ENCODE measurements at places on chromosomes 3 and 15. TPM values are rescaled to one million over a fixed set of nuclear protein-coding genes. Genes with fewer than 3 reads are reported as not detected.
A peak's percentile ranks its signal among the peaks of the same experiment; 100 is the strongest.

Gene ANKRD34C
- not detected for total RNA-seq

DNA sequence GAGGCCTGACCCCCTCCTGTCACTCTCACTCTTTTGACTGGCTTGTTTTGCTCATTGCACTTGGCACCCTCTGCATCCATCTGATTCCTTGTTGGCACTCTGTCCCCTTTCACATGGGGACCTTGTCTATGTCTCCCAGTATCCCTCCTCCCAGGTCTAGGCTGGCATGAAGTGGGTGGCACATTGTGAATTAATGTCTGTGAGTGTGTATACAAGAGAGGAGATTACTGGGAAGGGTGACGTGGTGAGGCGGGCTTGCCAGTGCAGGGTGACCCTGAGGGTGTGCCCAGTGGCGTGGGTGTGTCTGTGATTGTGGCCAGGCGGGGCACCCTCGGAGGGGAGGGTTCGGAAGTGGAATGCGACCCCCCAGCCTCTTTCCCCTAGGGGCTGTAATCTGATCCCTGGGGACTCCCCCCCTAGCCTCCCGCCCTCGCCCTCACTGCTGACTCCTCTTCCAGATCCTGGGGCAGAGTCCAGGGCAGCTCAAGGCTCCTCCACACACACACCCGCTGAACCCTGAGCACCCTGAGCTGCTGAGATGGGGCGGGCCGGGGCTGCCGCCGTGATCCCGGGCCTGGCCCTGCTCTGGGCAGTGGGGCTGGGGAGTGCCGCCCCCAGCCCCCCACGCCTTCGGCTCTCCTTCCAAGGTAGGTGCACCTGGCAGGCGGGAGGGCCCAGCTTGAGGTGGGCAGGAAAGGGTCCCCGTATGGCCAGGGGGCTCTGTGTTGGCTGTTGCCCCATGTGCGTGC, at the start of gene SEMA3B:
Gene SEMA3B (plus strand): TSS at position 445 of the 749 bp plus-strand sequence. CDS start 94 bp downstream, at position 539.
- H3K27me3 ChIP-seq = peaks cover 30% of the 10 kb centered on the region
- H3K27ac ChIP-seq = no peak within 1 kb of the TSS
- H3K36me3 ChIP-seq = no peaks in the 10 kb centered on the region
- no peak within 1 kb of the TSS for H3K4me3 ChIP-seq
- peaks cover 15% of the 10 kb centered on the region for H3K4me1 ChIP-seq
- DNase-seq = no peak

Gene CPNE4
- not detected for total RNA-seq

Gene CNTN6
- not detected for total RNA-seq

GRCh38 chr3:45368382-45368781, 20.0 kb upstream of the LARS2 start:
- peaks cover 12% of the 10 kb centered on the region for H3K27me3 ChIP-seq
- no peaks in the 10 kb centered on the region for H3K36me3 ChIP-seq
- H3K27ac ChIP-seq = no peak overlapping the region
- no peak for DNase-seq
- no peak overlapping the region for H3K4me3 ChIP-seq

Gene OR5K1
- not detected for total RNA-seq

Gene PDZRN3
- total RNA-seq = not detected

DNA sequence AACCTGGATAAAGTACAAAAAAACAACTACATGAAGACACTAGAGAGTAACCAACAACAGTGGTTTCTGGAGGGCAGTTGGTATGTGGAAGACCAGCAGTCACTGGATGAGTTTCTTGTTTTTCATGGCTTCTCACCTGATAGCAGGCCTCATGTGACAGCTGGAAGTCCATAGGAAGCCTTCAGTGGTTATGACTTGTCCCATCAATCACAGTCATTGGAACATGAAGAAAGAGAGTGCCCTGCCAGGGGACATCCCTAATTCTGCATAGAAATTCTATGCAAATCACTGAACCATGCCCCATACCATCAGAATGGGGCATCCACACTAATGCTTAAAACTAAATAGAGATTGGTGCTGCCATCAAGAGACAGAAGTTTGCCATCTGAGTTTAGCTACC, 81.6 kb downstream of the AKAP13 start:
- no peak overlapping the region for H3K4me3 ChIP-seq
- DNase-seq = no peak
- H3K4me1 ChIP-seq = peaks cover 24% of the 10 kb centered on the region
- H3K27ac ChIP-seq = no peak overlapping the region
- H3K27me3 ChIP-seq = no peaks in the 10 kb centered on the region
- H3K36me3 ChIP-seq = peaks cover 14% of the 10 kb centered on the region

Gene SLC22A13
- total RNA-seq = 0.28 TPM

- no peak overlapping the region for H3K27ac ChIP-seq
- peaks cover 4% of the 10 kb centered on the region for H3K27me3 ChIP-seq
- H3K4me3 ChIP-seq = no peak overlapping the region
- DNase-seq = no peak
Measured at GRCh38 chr3:126620738-126621137, 34.2 kb downstream of the TXNRD3 start.

Gene TEX55
- total RNA-seq = not detected

GRCh38 chr3:13419505-13420044, 547 bp downstream of the NUP210 start:
- H3K4me1 ChIP-seq = peaks cover 59% of the 10 kb centered on the region
- DNase-seq = peak; percentile 60
- peak overlapping the region; percentile 85 for H3K4me3 ChIP-seq
- H3K27ac ChIP-seq = peak overlapping the region; percentile 97
- peaks cover 39% of the 10 kb centered on the region for H3K36me3 ChIP-seq

Gene LCTL
- total RNA-seq = not detected

Gene NME9
- total RNA-seq = 0.43 TPM

Gene SPINK8
- total RNA-seq = not detected

- H3K36me3 ChIP-seq = no peaks in the 10 kb centered on the region
- peaks cover 13% of the 10 kb centered on the region for H3K27me3 ChIP-seq
- no peak overlapping the region for H3K4me3 ChIP-seq
- H3K4me1 ChIP-seq = no peaks in the 10 kb centered on the region
- no peak overlapping the region for H3K27ac ChIP-seq
Measured at GRCh38 chr15:68344600-68344999, 67.1 kb downstream of the FEM1B start.

GRCh38 chr3:85977615-85978338, 1013.2 kb downstream of the VGLL3 start:
- H3K4me3 ChIP-seq = no peak overlapping the region
- no peak overlapping the region for H3K27ac ChIP-seq
- H3K27me3 ChIP-seq = no peaks in the 10 kb centered on the region
- no peaks in the 10 kb centered on the region for H3K36me3 ChIP-seq

Gene ABCF3
- total RNA-seq = 53.7 TPM

DNA sequence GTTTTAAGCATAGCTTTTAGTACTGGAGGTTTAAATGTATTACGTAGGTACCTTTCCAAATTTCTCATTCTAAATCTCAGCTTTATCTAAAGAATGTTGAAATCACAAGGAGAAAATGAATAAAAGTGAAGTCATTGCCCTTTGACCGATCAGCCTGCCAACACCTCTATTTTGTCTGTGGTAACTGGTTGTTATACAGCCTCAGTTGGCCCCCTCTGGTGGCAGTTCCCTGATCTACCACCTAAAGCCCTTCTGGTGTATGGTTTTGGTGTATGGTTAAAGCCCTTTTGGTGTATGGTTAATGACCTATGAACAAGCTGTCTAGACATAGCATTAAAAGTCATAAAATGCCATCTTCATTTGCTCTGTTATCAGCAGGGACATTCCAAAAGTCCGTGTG, 378.2 kb upstream of the AZI2 start:
- no peak overlapping the region for H3K27ac ChIP-seq
- H3K27me3 ChIP-seq = no peaks in the 10 kb centered on the region
- DNase-seq = no peak
- H3K4me1 ChIP-seq = no peaks in the 10 kb centered on the region

Gene CATSPER2
- 4.7 TPM for total RNA-seq

DNA sequence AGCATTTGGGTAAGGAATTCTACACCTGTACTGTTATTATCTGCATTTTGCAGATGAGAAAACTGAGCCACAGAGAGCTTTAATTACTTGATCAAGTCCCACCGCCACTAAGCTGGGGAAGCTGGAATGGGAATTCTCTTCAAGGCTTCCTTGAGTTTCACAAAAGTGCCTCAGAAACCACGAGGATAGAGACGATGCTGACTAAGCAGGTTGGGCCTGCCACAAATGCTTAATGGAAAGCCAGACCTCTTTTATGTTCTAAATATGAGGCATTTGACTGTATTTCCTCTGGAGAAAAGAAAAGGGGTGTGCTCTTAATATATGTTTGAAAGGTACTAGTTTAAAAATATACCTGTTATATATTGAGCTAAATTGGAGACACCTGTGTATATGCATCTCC, 34.7 kb downstream of the ADAMTS9 start:
- H3K4me3 ChIP-seq = no peak overlapping the region
- H3K4me1 ChIP-seq = no peaks in the 10 kb centered on the region
- no peak overlapping the region for H3K27ac ChIP-seq
- no peaks in the 10 kb centered on the region for H3K36me3 ChIP-seq

Gene CBLB
- 76.3 TPM for total RNA-seq

GRCh38 chr3:197430934-197431333, 124.8 kb downstream of the BDH1 start:
- no peak overlapping the region for H3K27ac ChIP-seq
- H3K4me3 ChIP-seq = no peak overlapping the region
- H3K36me3 ChIP-seq = no peaks in the 10 kb centered on the region
- peaks cover 44% of the 10 kb centered on the region for H3K27me3 ChIP-seq
- DNase-seq = no peak

DNA sequence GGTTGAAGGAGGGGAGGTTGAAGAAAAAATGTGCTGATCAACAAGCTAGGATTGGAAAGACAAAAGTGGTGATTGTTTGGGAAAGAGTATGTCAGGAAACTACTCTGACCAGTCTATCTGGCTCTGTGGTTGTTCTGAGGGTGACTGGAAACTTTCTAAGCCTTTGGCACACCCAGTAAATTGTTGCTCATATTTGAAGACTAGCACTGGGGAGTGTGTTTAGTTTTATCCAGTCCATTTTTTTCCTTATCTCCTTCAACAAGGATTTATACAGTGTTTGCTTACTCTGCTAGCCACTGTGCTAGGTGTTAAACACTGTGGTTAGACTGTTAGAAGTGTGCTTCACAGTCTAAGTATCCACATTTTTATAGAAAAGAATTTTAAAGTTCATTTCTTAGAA, 28.8 kb downstream of the PPM1L start:
- no peak for DNase-seq
- H3K36me3 ChIP-seq = peaks cover 8% of the 10 kb centered on the region
- H3K27ac ChIP-seq = no peak overlapping the region
- no peaks in the 10 kb centered on the region for H3K4me1 ChIP-seq
- H3K4me3 ChIP-seq = no peak overlapping the region

GRCh38 chr3:123552095-123552714, 32.6 kb downstream of the HACD2 start:
- no peak for DNase-seq
- H3K27ac ChIP-seq = no peak overlapping the region
- no peaks in the 10 kb centered on the region for H3K4me1 ChIP-seq
- H3K36me3 ChIP-seq = peaks cover 6% of the 10 kb centered on the region
- no peak overlapping the region for H3K4me3 ChIP-seq
